ENCODE measurements at places on chromosomes 12 and 14.

GRCh38 chr14:105087963-105088811, 23.0 kb upstream of the GPR132 start:
- no peak for DNase-seq

DNA sequence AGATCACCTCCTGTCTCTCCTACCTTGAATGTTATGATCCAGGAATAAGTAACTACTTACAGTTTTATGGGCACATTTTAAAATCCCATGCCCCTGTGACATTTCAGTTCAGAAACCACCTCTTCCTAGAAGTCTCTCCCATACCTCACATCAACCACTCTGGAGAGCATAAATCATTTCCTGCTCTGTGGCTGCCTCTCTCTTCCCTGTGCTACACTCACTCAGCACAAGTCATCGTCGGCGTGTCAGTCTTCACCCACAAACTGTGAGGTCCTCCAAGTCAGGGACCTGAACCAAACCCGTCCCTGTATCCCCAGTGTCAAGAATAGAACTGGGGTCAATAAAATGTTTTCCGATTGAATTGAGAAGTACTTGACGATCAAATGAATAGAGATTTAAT, 863.3 kb downstream of the BCL11B start:
- no peak for DNase-seq

DNA sequence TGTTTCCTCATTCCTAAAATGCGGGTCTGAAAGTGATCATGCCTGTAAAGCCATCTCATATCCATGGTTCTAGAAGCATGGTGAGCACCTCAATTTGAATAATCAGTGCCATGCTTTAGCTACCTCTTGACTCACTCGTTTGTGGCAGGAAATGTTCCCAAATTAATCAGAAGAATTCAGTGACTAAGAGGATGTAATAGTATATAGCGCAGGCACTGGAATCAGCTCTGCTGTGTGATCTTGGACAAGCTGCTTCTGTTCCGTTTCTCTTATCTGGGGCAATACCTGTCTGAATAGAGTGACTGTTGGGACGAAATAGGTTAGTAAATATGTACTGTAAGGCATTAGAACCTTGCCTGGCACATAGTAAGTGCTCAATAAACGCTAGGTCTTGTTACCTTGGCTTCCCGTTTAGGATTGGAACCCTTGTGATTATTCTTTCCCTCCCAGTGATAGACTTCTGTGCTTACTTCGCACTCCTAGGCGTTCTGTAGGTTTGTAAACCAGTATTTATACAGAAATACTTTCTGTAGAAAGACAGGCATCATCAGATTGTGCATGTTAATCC, 820 bp upstream of the SMAGP start:
- no peak for DNase-seq

- DNase-seq: no peak
Observed at GRCh38 chr12:51687614-51688013, 96.6 kb downstream of the SCN8A start.

GRCh38 chr14:103008768-103009357, 48.5 kb downstream of the CDC42BPB start:
- DNase-seq: peak; percentile 40

DNA sequence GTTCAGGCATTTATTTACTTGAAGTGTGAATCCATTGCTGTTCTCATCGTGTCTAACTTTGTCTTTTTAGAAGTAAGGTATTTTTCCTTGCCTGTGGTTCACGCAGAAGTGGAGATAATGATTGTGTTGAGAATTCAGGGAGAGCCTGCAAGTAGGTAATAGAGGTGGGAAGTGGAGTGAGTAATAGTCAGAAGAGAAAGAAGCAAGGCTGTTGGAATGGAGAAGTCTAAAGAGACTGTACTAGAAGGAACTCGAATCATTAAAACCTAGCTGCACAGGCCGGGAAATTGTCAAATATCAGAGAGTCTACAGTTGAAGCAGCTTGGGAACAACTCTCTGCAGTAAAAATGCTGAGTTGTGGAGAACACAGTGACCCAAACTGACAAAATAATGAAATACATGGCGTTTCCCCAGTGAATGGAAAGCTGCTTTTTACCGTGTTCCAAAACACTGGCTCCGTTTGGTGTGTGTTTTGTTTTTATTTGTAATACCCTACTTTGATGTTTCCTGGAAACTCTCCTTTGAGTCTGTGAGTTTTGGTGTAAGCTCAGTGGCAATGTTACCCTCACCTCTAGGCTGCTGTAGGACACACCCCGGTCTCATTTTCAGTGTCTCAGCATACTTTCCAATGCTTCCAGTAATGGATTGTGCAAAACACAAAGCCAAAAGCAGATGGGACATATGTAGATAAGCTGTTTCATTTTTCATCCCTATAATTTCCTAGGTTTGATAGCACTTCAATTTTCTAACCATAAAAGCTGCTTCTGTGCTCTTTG, 146.6 kb downstream of the CRADD start:
- no peak for DNase-seq

- DNase-seq: no peak
Observed at GRCh38 chr12:46391630-46392029, 19.1 kb upstream of the SLC38A2 start.

GRCh38 chr14:87449016-87449415, 544.0 kb downstream of the GALC start:
- no peak for DNase-seq

DNA sequence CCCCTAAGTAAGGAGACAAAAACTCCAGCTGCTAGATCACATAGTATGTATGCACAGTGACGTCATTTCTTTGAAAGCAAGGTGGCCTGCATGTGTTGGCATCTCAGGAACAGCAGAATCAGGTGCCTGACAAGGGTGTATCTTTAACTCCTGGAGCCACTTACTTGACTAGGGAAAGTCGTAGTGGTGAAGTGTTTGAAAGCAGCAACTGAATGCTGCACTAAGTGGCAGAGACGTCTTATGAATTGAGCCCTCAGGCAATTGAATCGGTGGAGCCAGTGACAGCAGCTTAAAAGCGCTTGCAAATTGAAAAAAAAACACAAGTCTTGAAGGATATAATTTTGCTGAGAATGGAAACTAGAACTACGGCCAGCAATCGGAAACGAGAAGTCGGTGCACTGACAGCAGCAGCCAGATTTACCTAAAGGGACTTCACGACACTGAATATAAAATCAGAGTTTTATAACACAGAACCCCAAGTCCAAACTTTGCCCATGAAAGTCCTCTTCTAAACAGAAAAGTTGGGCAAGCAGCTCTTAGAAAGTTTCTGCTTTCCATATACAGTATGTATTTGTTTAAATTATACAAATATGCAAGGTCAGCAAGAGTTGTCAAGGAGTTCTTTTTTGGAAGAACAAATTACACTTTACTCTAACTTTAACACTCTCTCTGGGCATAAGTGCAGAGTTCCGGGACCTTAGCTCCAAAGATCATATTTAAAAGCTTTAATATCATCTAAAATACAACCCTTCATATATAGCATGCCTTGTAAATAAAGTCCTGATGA, 1.1 kb downstream of the IGF1 start:
- DNase-seq: no peak

GRCh38 chr12:9112076-9112853, 3.5 kb downstream of the A2M start:
- no peak for DNase-seq

DNA sequence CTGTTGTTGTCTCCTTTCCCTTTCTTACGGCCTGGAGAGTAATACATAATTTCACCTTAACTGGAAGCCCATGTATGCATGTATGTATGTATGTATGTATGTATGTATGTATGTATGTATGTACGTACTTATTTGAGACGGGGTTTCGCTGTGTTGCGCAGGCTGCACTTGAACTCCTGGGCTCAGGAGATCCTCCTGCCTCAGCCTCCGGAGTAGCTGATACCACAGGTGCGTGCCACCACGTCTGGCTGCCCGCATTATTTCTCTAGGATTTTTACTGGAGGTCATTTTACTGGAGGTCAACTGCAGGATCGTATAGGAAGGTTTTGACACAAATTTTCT, 644 bp upstream of the OS9 start:
- DNase-seq: no peak

DNA sequence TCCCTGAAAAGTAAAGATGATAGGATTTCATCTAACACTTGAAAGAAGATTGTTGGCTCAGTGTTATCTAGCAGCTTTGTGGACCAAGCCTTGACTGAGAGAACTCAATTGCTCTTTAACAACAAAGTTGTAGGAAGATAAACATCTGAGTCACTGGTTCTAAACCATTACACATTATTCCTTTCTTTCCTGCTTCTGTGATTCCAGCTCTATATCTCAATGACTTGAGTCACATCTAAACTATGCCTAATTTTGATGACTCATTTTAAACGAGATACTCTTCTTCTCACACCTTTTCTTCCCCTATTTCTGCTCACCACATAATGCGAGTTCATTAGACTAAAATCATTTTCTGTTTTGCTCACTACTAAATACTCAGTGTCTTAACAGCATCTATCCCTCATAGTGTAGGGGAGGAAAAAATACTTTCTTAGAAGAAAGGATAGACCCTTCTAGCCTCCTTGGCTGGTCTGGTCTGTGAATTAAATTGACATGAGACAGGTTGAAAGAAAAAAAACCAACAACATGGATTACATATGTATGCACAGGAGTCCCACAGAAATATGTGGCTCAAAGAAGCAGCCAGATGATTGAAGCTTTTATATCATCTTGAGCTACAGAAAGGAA, 201.4 kb downstream of the C12orf50 start:
- no peak for DNase-seq

DNA sequence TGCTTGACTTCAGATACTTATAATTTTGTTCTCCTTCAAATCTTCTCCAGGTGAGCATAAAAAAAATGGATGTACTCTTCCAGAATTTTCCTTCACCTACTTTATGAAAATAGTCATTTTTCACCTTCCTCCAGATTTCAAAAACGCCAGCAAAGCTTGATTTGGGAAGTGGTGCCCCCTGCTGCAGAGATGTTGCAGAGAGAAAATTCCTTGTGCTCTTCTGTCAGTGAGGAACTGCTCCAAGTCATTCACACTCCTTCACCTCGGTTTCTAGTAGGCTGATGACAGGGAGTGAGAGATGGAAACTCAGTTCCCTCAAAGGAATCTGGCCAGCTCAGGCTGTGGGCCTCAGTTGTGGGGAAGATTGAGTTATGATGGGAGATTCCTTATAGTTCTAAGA, 24.2 kb upstream of the RNASE3 start:
- DNase-seq: no peak

All from NCI-H2081 (cell line).